Ecto neural progenitor cell (in vitro differentiated cells): ENCODE measurements at places on chromosomes 16 and 17.

DNA sequence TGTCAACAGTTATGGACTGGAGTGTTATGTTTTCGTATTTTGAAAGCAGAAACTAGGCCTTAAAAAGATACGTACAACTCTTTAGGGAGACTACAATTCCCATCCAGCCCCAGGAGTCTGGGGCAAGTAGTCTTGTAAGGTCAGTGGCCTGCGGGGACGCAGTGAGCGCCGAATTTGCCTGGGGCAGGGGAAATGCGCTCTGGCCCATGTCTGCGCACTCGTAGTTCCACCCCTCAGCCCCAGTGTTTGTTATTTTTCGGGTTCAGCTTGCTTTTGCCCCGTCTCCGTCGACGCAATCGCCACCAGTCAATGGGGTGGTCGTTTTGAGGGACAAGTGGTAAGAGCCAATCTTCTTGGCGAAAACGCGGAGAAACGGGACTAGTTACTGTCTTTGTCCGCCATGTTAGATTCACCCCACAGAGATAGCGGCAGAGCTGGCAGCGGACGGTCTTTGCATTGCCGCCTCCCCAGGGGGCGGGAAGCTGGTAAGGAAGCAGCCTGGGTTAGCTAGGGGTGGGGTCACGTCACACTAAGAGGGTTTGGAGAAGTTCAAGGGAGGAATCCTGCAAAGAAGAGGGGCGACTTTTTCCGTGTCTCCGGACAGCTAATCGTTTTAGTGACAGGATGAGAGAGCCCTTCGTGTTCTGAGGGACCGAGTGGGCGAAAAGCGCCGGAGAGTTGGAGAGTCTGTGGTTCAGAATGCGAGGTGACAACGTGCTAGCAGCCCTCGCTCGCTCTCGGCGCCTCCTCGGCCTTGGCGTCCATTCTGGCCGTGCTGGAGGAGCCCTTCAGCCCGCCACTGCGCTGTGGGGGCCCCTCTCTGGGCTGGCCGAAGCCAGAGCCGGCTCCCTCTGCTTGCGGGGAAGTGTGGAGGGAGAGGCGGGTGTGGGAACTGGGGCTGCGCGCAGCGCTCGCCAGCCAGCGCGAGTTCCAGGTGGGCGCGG is 1.1 kb upstream of the BRCA1 start:
- peak; percentile 63 for DNase-seq

DNA sequence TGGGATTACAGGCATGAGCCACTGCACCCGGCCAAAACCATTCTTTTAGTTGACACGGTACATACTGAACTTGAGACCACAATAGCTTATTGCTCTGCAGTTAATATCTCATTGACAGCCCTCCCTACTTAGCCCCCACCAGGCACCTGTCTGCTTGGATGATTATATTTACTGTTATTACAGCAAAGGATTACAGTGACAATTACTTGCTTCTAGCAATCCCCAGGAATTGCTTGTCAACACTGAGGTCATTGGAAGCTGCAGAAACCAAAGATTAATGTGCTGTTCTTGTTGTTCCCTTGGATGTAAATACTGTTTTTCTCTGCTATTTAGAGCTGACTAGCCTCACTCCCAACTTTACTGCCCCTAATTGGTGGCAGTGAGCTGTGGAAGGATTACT is 211.2 kb downstream of the LGALS9B start:
- no peak for DNase-seq

DNA sequence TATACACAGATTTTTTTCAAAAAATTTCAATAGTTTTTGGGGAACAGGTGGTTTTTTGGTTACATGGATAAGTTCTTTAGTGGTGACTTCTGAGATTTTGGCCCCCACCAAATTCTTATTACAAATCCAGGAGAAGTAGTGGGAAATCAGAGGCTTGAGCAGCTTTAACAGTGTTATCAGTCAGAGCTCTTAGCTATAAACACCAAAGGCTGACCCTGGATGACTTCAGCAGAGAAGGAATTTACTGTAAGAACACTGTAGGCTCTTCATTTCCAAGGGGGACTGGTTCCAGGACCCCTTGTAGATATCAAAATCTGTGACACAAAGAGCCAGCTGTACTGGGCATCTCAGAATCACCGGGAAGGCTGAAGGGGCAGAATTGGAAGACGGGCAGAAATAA is 17.8 kb downstream of the MPHOSPH6 start:
- no peak for DNase-seq

DNA sequence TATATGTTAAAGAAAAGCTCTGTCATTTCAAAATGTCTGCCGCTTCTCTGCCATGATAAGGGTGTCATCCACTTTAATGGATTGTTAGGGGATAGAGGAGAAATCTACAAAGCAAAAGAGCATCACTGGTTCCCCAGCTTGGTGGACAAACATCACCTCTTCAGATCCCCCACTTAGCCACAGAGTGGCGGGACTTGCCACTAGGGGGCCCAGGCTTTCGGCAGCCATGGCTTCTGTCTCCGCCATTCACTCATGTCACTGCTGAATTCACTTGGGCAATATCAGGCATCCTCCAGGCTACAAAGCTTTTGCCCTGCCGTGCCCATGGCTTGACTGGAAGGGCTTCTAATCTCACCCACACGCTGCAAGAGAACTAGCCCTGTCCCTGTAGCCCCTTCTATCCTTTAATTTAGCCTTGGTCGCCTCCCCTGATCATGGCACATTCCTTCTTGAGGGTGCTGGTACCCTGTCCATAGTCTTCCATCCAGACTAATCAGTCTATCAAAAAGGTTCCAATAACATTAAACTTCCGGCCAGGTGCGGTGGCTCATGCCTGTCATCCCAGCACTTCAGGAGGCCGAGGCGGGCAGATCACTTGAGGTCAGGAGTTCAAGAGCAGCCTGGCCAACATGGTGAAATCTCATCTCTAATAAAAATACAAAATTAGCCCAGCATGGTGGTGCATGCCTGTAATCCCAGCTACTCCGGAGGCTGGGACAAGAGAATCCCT is 34.7 kb downstream of the SBK1 start:
- peak; percentile 80 for DNase-seq

- DNase-seq = peak; percentile 100
These were observed at the start of gene BAIAP2 for GRCh38 chr17:81034779-81035520. Gene BAIAP2 (plus strand): TSS chr17:81035151. CDS start chr17:81035255, 104 bp downstream.

DNA sequence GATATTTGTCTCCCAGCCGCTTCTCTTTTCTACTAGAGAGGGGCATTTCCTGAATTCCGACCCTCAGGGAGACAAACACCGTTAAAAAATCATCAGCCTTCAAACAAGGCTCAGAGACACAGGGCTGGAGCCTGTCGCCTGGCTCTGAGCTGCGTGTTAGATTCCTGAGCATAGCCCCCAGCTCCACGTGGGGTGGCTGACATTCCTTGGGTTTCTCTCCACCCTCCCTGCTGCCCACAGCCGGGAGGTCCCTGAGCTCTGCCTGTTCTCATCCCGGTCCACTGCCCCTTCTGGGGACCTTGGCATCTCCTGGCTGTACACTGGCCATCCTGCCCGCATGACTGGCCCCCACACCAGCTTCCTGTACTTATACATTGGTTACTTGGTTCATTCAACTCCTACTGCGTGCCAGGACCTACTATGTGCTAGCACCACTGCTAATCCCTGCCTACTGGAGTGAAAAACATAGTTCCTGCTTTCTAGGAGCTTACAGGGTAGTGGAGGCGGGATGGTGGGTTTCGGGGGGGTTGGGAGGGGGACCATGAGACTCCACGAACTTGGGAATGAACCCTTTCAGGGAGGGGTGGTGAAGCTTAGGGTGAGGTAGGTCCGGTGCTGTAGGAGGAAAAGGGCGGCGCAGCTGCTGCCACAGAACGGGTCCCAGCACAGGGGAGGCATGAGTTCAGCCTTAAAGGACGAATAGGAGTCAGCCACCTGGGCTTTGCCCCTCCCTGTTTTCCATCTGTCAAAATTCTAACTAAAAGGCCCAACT is 52.1 kb upstream of the TMEM132E start:
- peak; percentile 45 for DNase-seq

DNA sequence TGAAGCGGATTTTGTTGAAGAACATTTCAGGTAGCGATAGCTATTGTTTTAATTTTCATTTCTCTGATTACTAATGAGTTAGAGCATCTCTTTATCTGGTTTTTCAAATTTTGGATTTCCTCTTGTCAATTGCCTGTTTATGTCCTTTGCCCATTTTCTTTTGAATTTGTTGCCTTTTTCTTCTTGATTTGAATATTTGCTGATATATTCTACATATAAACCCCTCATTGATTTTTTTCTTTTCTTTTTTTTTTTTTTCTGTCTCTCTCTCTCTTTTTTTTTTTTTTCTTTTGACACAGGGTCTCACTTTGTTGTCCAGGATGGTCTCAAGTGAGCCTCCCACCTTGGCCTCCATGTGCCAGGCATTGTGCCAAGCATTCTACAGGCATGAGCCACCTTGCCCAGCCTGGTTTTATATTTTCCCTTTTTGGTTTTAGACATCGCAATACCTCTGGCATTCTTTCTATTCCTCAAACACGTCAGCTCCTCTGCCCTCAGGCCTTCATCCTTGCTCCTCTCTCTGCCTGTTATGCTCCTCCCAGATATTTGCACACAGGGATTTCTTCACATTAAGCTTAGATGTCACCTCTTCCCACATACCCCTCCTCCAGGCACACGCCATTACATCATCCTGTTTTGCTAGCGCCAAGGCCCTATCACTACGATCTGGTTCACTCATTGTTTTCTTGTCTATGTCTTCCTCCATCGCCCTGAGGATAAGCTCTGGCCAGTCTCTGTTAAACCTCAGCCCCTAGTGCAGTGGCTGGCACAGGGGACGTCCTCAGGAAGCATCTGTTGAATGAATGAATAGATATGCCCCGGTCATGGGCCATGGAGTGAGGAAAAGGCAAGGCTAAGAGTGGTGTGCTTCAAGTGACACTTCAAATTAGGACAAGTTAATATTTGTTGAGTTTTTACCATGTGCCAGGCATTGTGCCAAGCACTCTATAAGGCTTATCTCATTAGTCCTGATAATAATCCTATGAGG is 8.6 kb downstream of the SARM1 start:
- DNase-seq = no peak

- DNase-seq = no peak
These were observed 329 bp downstream of the NLK start for GRCh38 chr17:28042721-28043291.

- DNase-seq = no peak
These were observed 19.9 kb downstream of the COTL1 start for GRCh38 chr16:84597931-84598351.

GRCh38 chr16:19400711-19401110 is 17.0 kb upstream of the TMC5 start:
- DNase-seq = no peak

DNA sequence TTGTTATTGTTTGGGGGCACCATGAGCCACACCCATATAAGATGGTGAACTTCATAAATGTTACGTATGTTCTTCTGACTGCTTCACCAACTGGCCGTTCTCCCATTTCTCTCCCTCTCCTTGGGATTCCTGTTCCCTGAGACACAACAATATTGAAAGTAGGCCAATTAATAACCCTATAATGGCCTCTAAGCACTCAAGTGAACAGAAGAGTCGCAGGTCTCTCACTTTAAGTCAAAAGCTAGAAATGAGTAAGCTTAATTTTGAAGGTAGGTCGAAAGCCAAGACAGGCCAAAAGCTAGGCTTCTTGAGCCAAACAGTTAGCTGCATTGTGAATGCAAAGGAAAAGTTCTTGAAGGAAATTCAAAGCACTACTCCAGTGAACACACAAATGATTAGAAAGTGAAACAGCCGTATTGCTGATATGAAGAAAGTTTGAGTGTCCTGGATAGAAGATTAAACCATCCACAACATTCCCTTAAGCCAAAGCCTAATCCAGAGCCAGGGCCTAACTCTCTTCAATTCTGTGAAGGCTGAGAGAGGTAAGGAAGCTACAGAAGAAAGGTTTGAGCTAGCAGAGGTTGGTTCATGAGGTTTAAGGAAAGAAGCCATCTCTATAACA is 25.8 kb downstream of the HLF start:
- no peak for DNase-seq

DNA sequence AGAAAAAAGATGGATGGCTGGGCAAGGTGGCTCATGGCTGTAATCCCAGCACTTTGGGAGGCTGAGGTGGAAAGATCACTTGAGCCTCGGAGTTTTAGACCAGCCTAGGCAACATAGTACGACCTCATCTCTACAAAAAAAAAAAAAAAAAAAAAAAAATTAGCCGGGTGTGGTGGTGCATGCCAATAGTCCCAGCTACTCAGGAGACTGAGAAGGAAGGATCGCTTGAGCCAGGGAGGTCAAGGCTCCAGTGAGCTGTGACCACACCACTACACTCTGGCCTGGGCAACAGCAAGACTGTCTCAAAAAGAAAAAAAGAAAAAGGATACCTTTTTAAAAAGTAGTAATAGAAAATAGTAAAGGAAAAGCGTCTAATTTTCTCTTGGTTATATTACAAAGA is 20.7 kb downstream of the ZNF652 start:
- DNase-seq = no peak

DNA sequence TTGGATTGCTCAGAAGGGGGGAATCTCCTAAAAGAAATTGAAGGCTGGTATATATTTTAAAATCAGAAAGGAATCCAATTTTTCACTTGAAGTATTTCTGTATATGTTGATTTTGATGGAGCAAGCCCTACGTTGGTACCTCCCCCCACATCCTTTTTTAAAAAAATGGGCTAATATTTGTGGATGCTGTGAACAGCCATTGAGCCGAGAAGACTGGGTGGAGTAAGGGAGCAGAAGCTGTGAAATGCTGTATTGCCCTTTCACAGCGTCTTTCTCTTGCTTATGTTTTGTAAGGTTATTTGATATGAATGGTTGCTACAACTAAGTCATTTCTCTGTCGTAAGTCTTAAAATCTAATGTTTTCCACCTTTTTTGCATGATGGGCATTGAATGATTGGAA is 2.3 kb downstream of the PAFAH1B1 start:
- no peak for DNase-seq

DNA sequence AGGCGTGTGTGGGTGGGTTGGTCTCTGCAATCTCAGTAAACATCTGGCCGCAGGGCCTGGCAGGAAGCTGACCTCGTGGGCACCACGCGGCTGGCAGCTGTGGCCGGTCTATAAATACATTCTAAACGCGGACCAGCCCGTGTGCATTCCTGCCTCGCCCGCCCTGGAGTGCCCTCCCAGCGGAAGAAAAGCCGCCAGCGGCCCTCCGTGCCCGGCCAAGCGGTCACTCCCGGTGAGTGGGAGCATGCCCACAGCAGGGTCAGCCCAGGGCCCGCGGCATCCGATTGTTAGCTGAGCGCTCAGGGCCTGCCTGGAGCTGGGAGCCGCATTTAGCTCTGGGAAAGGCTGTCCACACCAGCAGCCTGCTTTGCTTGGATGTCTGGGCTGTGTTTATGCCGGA is 10.3 kb downstream of the ZNF469 start:
- no peak for DNase-seq

DNA sequence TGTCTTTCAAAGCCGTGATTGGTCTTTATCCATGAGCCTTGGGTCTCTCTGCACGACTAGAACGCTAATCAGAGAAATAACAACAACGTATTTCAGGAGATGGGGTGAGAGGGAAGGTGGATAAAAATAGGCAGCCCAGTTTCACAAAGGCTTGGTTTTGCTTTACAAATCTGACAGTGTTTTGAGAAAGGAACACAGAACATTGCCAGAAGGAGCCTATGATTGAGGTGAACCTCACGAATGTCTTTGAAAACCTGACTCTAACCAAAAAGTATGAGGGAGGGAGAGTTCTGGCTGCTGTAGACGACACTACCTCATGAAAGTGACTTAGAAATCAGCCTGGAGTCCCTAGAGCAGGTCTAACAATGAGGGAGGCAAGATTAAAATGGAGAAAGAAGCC is 38.0 kb upstream of the NOL11 start:
- no peak for DNase-seq
